ENCODE measurements at places on chromosomes 16 and 17.

DNA sequence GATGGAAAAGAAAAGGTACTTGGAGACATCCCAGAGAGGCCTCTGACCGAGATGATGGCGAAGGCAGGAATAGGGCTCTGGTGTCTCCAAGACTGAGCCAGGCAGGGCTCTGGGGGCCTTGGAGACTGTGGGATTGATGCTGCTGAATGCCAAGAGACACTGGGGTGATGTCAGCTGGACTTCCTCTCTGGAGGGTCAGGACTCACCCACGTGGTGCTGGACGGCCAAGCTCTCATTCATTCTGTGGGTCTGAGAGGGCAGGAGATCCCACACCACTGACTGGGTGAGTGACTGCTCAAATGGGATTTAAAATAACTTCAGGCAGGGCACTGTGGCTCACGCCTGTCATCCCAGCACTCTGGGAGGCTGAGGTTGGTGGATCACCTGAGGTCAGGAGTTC, 64.8 kb downstream of the NT5M start:
- DNase-seq = no peak

DNA sequence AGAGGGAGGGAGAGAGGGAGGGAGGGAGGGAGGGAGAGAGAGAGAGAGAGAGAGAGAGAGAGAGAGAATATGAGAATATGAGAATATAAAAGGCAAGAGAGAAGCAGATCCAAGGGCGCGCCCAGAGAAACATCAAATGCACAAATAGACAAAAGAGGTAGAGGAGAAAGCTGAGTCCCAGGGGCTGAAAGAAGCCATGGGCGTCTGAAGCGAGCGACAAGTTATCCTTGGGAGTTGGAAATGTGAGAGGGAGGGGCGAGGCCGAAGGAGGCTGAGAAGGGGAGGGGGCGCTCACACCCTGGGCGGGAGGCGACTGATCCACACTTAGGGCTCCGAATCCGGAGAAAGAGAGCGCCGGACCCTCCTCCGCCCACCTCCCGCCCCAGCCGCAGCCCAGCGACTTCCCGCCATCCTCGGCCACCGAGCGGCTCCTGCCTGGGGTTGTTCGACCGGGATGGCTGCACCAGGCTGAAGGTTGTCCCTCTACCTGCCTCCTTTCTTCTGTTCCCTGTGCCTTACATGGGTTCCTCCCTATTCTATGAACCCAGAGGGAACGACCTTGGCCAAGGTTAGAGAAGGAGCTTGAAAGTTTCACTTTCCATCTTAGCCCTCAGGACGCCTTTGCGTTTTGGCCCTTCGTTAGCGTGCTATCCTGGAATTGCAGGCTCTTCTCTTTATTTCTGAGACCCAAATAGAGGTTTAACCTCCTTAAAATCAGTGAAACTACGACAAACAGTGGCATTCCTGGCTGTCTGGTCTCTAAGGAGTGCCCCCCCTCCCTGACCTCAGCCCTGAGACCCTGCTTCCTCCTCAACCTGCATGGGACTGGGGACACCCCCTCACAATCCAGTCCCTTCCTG, 21.2 kb upstream of the HOXB9 start:
- DNase-seq = no peak

DNA sequence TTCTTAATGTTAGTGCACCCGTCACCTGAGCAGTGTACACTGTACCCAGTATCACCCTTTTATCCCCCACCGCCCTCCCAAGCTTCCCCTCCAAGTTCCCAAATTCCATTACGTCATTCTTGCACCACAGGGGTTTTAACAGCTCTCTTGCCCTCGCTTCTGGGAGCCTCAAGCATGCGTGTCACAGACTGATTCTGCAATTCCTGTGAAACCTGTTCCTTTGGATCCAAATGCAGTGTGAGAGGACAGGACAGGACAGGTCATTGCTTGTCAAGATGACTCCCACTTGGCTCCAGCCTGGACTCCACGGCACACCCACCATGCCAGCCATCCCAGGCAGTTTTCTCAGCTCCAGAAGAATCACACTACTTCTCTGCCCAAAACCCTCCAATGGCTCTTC, 44.1 kb downstream of the CYB5D2 start:
- peak; percentile 98 for DNase-seq

GRCh38 chr16:3599922-3600321, 11.5 kb downstream of the SLX4 start:
- DNase-seq = no peak

Data from foreskin keratinocyte (primary cell).